ENCODE measurements at places on chromosomes 16 and 17. TPM values are rescaled to one million over a fixed set of nuclear protein-coding genes. Genes with fewer than 3 reads are reported as not detected.
A peak's percentile ranks its signal among the peaks of the same experiment; 100 is the strongest.

DNA sequence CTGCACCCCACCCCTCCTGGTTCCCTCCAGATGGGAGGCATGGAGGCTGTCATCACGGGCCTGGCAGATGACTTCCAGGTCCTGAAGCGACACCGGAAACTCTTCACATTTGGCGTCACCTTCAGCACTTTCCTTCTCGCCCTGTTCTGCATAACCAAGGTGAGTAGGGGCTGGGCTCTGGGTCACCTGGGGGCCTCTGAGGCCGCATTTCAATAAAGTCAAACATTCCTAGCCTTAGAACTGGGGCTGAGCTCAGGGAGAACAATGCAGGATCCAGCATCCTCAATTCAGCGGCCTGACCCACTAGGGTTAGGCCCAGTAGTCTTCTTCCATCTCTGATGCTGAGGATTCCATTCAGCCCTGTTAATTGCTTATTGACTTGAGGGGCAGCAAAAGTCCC lies 42.1 kb downstream of the SLC6A2 start:
- no peak for DNase-seq

DNA sequence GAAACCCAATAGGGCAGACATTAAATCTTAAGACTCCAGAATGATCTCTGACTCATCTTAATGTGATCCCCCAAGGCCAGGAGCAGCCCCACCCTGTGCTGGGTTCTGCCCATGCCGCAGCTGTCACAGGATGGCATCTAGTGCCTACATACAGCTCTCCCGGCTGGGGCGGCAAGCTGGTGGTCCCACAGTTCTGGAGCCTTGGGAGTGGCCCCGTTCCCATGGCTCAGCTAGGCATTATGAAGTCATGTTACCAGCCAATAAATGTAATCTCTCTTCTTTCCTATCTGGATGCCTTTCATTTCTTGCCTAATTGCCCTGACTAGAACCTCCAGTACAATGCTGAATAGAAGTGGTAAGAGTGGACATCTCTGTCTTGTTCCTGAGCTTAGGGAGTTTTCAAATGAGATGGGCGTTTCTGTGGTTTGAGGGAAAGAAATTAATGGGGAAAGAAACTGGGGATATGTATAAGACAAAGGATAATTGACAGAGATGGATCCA lies 95.7 kb upstream of the DNAH17 start:
- DNase-seq, result no peak

DNA sequence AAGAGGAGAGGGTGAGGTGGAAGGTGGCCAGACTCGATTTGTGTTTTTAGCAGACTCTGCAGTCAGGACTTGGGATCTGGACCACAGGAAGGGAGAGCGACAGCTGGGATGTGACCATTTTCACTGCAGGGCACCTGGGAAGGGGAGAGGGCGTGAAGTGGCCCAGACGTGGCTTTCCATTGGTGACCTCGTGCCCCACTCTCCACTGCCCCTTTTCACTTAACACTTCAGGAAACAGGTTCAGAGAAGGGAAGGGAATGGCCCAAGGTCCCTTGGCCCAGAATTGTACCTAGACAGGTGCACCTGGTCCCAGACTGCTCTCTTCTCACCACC lies 22.9 kb upstream of the MPRIP start:
- DNase-seq, result no peak

GRCh38 chr17:33106525-33107165 lies 115.0 kb downstream of the SPACA3 start:
- DNase-seq, result no peak

DNA sequence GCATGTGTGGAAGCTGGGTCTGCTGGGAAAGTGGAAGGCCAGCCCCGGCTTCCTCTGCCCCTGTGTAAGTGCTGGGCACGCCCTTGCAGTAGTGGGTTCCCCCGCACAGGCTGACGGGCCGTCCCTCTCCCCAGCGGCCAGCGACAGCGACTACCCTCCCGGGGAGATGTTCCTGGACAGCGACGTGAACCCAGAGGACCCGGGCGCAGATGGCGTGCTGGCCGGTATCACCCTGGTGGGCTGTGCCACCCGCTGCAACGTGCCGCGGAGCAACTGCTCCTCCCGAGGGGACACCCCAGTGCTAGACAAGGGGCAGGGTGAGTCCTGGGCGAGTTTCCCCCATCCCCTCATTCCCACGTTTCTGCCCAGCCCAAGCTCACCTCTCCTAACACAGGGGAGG lies 5.5 kb downstream of the NME3 start:
- DNase-seq, result no peak

GRCh38 chr16:25035494-25036405 lies 20.6 kb upstream of the ARHGAP17 start:
- DNase-seq, result no peak

DNA sequence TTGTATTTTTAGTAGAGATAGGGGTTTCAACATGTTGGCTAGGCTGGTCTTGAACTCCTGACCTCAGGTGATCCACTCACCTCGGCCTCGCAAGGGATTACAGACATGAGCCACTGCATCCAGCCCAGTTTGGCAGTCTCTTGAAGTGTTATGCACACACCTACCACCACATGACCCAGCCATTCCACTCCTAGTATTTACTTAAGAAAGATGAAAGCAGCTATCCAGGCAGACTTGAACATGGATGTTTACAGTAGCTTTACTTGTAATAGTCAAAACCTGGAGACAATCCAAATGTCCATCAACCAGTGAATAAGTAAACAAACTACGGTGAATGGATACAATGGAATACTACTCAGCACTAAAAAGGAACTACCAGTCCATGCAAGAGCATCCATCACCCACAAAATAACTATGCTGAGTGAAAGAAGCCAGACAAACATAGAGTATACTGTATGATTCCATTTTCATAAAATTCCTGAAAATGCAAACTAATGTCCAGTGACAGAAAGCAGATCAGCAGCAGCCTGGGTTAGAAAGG lies 37.8 kb upstream of the RASD1 start:
- peak; percentile 56 for DNase-seq

GRCh38 chr16:30083216-30084055 lies 7.6 kb downstream of the PPP4C start:
- no peak for DNase-seq

DNA sequence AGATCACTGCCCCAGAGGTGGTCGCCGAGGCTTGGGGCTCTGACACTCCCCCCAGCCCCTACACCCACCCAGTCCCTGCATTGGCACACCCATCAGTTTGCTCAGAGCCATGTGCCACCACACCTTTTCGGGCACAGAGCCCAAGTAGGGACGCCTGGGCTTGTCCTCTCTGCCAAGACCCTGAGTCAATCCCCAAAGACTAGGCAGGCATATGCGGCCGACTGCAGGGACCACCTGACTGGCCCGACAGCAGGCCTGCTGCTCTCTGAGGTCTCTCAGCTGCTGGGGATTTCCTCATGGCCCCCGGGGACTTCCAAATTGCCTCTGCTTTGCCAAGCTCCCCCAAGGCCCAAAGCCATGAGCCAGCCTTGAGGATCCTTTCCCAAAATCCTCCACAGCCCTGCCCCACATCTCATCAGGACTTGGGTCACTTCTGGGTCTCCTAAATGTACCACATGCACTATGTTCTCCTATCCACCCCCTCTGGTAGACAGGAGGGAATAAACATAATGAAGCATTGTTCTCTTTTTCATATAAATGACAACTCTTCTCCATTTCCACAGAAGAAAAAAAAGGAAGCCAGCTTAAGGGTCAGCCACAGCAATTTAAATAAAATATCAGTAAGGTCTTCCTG lies 30.6 kb downstream of the MYO18A start:
- DNase-seq, result no peak

DNA sequence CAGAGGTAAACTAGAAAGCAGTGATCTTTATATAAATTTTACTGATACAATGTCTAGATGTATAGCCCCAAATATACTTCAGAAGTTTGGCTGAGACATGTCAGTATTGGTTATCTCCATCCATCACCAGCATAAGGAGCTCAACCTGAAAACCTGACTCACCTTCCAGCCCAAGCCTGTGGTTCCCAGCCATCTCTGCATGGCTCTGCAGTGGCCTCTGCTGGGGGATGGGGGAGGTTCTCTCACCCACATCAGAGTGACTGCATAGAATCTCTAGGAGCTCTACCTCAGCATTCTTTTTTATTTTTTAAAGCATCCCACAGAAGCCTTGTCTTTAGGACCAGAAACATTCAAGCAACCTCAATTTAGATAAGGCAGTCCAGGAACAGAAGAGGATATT lies 27.3 kb downstream of the USP7 start:
- peak; percentile 72 for DNase-seq

DNA sequence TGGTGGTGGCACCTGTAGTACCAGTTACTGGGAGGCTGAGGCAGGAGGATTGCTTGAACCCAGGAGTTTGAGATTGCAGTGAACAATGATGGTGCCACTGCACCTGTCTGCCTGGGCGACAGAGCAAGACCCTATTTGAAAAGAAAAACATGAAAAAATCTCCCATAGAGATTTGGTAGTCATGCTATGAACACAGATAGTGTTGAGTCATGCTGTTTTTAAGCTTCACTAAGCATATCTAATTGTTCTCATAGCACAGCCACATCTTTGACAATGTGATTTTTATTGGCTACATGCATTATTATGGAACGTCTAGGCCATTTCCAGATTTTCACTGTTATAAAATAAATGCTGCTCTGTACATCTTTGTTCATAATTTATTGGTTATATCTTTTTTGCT lies 6.0 kb downstream of the IL34 start:
- DNase-seq, result no peak

- DNase-seq, result no peak
These were observed 15.0 kb upstream of the SLC38A10 start for GRCh38 chr17:81309859-81310839.

GRCh38 chr17:67212231-67212630 lies 32.8 kb downstream of the HELZ start:
- DNase-seq, result no peak

DNA sequence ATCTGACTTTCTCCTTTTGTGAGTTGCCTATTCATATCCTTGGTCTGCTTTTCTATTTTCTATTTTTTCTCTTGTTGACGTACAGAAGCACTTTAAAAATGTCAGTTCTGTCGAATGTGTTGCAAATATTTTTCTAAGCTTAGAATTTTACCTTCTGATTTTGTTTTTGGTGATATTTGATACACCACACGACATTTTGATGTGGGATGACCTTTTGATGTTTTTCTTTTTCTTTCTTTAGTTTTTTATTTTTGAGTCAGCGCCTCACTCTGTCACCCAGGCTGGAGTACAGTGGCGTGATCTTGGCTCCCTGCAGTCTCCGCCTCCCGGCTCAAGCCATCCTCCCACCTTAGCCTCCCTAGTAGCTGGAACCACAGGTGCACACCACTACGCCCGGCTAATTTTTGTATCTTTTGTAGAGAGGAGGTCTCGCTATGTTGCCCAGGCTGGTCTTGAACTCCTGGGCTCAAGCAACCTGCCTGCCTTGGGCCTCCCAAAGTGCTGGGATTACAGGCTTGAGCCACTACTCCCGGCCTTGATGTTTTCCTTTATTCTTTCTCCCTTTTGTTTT lies 39.6 kb downstream of the WSB1 start:
- DNase-seq, result no peak

GRCh38 chr17:76369379-76369778 lies 15.0 kb upstream of the SPHK1 start:
- DNase-seq, result no peak

DNA sequence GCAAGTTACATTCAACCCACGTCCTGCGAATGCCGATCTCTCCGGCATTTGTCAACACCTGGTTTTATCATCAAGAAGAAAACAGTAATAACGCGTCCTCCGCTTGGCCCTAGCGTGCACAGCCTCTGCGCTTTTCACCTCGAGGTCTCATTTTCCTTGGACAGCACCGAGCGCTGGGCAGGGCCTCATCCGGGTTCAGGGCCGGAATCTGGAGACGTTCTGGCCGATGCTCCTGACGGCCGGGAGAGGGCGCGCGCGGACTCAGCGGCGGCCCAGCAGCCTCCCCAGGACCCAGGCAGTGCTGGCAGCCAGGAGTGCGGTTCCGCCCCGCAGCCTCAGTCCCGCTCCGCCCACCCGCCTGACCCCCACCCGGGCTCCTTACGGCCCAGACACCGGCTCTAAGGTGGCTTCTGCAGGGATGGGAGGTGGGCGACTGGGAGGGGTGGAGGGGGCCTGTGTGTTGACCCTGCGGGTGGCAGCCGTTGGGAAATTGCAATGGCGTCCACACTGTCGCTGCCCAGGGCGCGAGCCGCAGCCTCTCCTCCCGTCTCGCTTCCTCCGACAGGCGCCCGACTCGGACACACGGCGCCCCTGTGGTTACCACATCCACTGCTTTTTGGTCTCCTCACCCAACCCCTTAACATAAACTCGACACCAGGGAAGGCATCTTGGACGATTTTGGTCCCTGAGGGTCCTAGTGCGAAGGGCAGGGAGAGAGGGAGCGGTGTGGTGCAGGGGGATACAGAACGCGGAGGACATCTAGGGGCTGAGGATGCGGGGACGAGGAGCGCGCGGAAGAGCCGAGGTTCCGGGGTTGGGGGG lies 7.4 kb upstream of the FLYWCH1 start:
- DNase-seq, result peak; percentile 80

DNA sequence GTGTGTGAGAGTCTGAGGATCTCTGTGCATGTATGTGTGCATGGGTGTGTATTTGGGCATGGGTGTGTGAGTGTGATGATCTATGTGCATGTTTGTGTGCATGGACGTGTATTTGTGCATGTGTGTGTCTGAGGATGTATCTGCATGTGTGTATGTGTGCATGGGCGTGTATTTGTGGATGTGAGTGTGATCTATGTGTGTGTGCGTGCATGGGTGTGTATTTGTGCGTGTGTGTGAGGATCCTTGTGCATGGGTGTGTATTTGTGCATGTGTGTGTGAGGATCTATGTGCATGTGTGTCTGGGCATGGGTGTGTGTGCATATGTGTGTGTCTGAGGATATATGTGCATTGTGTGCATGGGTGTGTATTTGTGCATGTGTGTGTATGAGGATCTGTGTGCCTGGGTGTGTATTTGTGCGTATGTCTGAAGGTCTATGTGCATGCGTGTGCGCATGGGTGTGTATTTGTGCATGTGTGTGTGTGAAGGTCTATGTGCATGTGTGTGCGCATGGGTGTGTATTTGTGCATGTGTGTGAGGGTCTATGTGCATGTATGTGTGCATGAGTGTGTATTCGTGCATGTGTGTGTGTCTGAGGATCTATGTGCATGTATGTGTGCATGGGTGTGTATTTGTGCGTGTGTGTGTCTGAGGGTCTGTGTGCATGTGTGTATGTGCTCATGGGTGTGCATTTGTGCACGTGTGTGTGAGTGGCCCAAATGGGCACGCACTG lies 26.5 kb upstream of the ITGAX start:
- DNase-seq, result no peak

DNA sequence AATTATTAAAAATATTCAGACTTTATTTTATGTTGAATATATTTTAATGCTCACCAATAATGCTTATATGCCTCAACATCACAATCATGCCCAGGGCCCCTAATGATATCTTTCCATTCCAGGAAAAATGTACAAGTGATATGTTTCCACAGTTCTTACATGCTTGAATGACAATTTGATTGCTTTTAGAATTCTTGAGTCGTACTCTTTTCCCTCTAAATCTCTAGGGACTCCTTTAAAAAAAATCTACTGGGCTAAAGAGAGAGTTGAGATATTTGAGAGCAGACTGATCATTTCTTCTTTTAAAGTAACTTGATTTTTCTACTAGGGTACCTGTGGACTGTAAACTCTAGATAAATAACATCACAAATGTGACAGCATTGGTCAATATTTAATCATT lies 18.2 kb upstream of the HLF start:
- no peak for DNase-seq

GRCh38 chr16:25124503-25124902 lies 13.0 kb downstream of the LCMT1 start:
- DNase-seq, result no peak

GRCh38 chr16:23293016-23293415 lies 9.1 kb upstream of the SCNN1B start:
- DNase-seq, result no peak

The ARL5C gene
- total RNA-seq, result not detected

The PRSS21 gene
- total RNA-seq, result not detected

The KCNH4 gene
- total RNA-seq, result 0.37 TPM

The CFAP97D1 gene
- total RNA-seq, result 0.18 TPM

The CMIP gene
- total RNA-seq, result 63.7 TPM

The RNF167 gene
- 60.9 TPM for total RNA-seq

The PTX4 gene
- not detected for total RNA-seq
